WTC11 (cell line): ENCODE measurements at places on chromosomes 5 and 9. TPM values are rescaled to one million over a fixed set of nuclear protein-coding genes. Genes with fewer than 3 reads are reported as not detected.

- no peak for DNase-seq
Measured at GRCh38 chr9:121305269-121305994, 37.5 kb downstream of the GSN start.

Gene CA9
- total RNA-seq = 1.0 to 2.1 TPM (median 1.4 TPM) in 3 replicates

Gene SLCO6A1
- total RNA-seq = 0.39 to 0.64 TPM (median 0.42 TPM) in 3 replicates

Gene TAF11L10
- total RNA-seq = not detected in 3 replicates

- no peak for DNase-seq
Measured at GRCh38 chr5:78076351-78076750, 218.1 kb downstream of the AP3B1 start.

- DNase-seq = no peak
Measured at GRCh38 chr9:121781701-121782464, 130.4 kb downstream of the DAB2IP start.

Gene PCDHB7
- 0.17 to 0.27 TPM (median 0.23 TPM) in 3 replicates for total RNA-seq

Gene CARTPT
- total RNA-seq = not detected in 3 replicates

Gene ZFP2
- 1.0 to 2.0 TPM (median 1.7 TPM) in 3 replicates for total RNA-seq
